ENCODE measurements at places on chromosomes 6 and 20.
A peak's percentile ranks its signal among the peaks of the same experiment; 100 is the strongest.

DNA sequence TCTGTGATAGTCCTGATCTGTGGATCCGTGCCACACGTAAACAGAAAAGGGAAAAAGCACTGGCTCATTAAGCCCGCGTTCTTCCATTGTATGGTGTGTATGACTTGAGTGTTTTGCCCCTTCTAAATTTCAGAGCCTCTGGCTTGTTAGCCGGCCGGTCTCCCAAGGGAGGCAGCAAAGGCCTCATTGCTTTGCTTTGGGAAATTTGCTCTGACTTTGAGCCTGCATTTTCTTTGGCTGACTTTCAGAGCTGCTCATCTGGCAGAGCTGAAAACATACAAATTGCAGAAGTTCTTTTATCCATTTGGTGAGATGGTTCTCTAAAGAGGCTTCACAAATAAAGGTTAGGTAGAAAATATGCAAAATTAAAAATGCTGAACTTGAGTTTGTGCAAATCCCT, 123.0 kb downstream of the UTRN start:
- no peak for DNase-seq

GRCh38 chr6:139519571-139520031, 145.2 kb upstream of the CITED2 start:
- no peak for DNase-seq

DNA sequence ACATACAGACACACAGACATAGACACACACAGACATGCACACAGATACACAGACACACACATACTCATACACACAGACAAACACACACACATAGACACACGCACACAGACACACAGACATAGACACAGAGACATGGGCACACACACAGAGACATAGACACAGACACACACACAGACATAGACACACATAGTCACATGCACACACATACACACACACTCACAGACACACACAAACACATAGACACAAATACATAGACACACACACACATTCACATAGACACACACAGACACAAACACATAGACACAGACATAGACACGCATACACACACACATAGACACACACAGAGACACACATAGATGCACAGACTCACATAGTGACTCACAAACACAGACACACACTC, 13.5 kb downstream of the FOXF2 start:
- DNase-seq = no peak

DNA sequence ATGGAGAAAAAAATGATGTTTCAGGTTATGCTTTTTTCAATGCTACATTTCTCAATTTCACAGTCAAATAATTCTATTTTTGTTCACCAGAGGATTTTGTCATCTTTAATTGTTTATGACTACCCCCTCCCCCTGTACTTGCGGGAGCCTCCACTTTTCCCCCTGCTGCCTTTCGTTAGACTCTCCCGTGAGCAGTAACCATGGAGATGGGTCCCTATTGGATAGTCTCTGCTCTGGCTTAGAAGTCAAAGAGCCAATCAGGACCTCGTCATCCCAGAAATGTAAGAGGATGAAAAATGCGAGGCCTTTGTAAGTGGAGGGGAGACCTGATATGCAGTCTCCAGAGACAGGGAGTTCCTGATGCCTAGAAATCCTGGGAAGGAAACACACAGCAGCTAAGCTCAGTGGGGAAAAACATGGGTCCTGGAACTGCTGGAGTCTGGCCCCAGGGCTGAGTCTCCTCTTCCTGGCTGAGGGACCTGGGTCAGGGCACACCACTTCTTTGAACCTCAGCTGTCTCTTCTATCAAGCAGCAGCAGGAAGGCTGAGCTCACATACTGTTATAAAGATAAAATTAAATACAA, 298.7 kb downstream of the TSHZ2 start:
- no peak for DNase-seq

DNA sequence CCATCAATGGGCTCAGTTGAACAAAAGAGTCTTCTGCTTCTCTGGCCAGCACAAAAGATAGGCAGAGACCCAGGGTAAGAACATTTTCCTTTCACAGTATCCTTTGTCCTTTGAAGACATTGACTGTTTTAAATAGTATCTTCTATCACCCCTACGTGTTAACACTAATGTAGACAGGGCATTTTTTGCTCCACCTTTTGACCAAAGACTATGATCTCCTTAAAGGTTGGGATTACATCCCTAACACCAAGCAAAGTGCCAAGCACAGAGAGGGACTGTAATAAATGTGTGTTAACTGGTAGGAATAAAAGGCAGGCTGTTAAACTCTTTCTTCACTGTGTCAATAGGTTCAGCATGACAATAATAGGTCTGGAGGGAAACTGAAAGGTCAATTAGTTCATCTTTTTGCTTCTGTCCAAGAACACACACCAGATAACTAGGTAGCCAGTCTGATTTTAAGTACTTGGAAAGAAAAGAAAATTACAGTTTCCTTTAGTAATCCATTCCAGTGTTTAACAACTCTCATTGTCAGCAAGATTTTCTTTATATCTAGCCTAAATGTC, 63.6 kb upstream of the NOX3 start:
- DNase-seq = no peak

DNA sequence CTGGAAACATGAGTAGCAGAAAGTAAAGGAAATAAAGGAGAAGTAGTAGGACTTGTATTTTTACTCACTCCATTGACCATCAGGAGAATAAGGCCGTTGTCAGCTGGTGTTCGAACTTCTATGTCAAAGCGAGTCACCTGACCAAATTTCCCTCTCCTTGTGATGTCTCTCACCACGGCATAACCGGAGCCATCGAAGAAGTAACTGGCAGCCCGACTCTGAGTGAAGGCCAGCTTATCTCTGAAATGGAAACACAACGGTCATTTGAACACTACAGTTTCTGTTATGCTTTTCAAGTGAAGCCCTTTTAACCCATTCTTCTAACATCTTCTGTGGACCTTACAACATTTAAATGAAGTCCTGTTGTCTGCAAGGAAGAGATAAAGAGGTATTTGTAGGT, 51.7 kb downstream of the FAM229B start:
- DNase-seq = no peak

DNA sequence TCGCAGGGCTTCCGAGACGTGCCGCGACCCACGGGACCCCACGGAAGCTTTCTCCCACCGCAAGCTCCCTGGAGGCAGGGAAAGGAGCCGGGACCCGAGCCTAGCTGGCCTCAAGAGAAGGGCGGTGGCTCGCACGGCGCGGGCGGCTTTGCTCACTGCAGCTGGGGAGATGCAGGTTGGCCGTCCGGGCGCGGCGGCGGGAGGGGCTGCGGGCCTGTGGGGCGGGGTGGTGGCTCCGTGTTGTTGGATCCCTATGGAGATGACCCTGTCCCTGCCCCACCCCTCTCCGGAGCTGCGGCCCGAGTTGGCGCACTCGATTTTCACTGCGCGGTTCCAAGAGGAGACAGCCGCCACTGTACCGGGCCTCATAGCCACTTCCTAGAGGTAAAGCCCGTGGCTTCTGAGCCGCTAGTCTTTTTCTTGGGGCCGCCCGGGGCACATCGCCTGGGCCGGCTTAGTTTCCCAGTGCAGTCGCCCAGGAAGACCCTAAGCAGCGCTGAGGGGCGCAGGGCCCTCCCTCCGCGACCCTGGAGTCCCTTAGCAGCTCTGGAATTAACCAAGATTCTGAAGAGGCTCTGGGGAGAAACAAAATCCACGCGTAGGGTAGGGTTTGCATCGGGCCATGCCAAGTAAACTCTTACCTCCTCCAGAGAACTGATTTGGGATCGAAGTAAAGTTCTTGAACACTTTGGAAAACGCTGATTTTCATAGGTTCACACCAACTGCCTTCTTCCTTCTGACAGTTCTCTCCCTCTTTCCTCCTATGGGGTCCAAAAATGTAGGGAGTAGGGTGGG, at the start of gene ECT2L:
ECT2L (plus strand) TSS at position 279 of the 795 bp plus-strand sequence. CDS start 17,188 bp downstream, outside the sequence.
- DNase-seq = no peak

- no peak for DNase-seq
Measured at GRCh38 chr20:61949714-61950640, 115.7 kb downstream of the TAF4 start.

GRCh38 chr6:134173936-134174671, 121.7 kb upstream of the SLC2A12 start:
- DNase-seq = peak; percentile 80

DNA sequence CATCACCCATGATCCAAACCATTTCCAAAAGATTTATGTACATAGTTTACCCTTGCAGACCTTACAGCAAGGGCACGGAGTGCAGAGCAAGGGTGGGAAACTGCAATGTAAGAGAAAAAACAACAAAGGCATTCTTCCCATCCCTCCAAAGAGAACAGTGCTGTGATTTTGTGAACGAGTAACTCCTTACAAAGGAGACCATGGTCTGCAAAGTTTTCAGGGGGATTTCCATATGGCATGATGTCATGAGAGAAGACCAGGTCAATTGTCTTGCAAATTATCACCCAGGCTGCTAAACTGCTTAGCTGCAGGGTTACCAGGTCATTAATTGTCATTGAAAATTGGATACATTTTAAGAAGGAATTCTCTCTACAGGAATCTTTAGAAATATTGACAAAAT, 58.3 kb downstream of the LAMP5 start:
- no peak for DNase-seq

DNA sequence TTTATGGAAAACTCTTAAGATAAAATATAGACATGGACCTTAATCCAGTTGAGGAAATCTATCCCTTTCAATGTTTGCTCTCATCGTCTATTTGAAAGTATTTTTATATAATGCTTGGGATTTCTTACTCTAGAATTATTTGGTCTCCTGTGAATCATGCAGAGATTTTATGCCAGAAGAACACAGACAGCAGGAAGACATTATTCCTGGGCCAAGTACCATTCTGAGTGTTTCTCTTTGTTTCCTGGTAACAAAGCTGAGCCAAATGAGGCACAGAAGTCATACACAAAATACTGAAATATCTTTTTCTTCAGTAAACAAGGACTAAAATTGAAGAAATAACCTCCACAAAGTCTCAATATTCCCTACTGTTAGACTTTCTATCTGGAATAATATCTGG, 538.2 kb upstream of the EYS start:
- no peak for DNase-seq

DNA sequence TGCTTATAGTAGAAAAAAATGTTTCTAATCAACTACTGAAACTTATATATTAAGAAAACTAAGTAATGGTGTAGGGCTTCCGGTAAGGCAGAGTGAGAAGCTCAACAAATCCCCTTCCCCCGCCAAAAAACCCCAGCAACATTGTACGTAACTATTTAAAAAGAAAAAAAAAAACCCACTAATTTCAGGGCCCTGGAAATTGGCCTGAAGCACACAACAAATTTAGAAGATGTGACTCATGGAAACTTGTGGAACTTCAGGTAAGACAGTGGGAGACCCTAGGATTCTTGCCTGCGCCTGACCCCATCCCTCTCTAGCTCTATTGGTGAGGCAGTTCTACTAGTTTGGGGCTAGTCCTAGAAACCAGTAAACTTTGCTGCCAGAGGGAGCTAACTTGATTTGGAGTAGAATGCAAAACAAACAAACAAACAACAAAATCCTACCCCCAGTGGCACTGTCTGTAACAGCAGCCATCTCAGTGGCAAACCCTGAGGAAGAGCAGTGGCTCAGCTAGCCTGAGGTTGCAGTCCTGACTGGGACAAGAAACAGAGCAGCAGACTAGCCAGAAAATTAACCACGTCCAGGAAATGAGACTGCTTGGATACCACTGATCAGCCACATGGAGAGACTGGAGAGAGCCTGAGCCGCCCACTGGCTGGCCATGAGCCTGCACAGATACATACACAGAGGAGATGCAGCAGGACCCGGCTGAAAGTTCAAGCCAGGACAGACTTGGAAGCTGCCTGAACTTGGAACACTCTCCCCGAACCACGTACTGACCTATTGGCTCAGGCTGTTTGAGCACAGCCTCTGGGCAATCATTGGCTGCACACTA, 135.1 kb downstream of the TBXT start:
- DNase-seq = no peak
